ENCODE measurements at places on chromosomes 5 and 9.
A peak's percentile ranks its signal among the peaks of the same experiment; 100 is the strongest.

- DNase-seq, result no peak
Observed at GRCh38 chr9:88303721-88304451, 84.4 kb upstream of the SPIN1 start.

GRCh38 chr5:20335978-20336377, 348.0 kb upstream of the CDH18 start:
- no peak for DNase-seq

GRCh38 chr5:88480801-88481499, 212.3 kb upstream of the TMEM161B start:
- no peak for DNase-seq

DNA sequence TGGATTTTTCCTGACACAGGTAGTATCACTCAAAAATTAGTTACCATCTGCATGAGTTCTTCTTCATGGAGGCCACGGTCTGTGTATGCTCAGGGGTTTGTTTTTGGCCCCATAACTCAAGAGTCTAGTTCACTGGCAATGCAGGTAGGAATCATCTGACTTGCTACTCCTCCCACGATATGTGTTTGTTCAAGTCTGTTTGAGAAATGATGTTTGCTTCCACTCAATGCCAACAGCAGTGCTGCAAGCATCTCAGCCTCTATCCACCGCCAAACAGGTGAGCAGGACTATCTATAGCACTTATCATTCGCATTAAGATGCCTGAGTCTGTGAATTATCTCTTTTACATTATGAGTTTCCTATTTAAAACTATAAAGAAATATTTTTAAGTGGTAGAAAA, 264.8 kb upstream of the PTGER4 start:
- no peak for DNase-seq

DNA sequence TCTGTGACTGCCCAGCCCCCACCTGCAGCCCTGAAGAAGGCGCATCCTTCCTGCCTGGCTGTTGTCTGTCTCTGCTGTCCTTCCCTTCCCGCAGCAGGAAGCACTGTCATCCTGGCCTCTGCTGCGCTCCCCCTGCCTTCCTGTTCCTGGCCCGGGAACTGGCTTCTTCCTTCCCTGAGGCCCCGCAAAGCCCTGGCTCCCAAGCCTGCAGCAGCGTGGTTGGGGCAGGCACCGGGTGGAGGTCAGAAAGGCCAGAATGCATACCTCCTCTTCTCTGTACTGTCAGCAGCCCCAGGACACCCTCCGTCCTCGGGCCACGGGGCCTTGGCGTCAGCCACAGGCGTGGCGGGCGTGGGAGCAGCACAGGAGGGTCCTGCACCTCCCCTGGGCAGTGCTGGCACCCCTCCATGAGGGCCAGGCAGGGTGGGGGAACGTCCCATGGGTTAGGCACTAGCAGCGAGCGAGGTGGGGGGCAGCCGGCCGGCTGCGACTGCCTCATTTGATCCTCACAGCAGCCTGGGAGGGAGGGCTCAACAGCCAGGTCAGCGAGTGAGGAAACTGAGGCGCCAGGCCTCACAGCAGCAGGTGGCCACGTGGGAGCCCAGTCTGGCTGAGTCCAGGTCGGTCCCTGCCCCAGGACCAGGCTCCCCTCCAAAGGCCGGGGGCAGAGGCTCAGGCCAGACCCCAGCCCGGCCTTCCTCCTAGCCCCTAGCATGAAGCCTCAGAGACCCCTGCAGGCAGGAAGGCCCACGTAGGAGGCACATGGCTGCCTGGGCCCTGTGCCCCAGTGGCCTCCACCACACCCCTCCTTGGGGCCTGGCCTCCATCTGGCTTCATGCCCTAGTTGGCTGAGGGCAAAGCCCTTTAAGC, 9.4 kb downstream of the FLT4 start:
- DNase-seq, result peak; percentile 70

- DNase-seq, result no peak
Observed at GRCh38 chr9:96884443-96884842, 30.1 kb upstream of the ZNF782 start.

- DNase-seq, result no peak
Observed at GRCh38 chr9:80127920-80128319, 556.2 kb downstream of the TLE4 start.

DNA sequence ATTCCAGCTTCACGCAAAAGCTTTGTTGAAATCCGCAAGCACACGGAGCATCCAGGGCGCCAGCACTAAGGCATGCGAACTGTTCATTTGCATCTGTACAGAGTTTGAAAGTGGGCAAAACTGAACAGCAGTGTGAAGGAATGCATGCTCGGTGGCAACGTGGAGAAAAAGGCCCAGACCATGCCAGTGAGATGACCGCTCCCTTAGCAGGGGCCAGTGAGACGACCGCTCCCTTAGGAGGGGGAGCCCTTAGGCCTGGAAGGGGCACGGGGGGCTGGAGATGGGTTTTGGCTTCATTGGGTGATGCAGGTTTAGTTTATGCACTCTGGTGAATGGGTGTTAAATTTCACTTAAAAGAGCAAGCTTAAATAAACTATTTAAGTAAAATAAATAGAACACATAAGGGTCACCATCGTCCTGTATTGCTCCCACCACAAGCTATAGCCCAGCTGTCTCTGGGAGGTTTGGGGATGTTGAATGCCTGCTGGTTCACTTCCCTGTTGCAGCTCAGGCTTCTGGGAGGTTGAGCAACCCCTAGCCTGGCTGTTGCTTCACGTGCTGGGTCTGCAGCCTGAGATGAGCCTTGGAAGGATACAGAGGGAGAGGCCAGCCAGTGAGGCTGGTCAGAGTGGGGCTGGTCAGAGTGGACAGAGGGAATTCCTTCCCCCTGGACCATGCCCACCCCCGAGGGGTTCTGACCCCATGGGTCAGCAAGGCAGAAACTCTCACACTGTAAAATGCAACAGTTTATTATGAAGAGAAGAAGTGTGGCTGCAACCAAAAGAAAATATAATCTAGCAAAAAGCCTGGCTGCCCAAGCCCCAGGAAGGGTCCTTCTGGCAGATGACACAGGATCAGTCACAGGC, 4.6 kb upstream of the FCN1 start:
- peak; percentile 52 for DNase-seq

DNA sequence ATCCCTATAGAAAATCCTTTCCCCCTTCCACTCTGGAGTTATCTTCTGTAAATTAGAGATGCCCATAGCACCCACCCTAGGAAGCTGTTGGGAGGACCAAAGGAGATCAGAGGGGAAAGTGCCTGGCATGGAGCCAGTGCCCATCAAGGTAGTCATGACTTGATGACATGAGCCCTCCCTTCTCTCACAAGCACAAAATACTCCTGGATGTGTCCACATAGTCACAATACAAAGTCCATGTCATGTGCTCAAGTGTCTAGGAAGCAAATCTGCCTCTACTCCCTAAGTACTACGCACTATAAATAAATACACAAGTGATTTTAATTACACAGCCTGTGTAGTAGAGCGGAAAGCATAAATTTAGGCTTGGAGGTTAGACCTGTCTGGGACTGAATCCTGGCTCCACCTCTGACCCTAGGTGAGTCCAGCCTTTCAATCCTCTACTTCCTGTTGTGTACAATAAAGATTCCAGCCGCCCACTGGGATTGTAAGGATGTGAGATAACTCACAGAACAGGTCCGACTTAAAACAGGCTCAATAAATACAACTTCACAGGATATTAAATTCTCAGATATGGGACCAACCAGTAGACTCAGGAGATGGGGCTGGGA, 30.6 kb downstream of the TTC39B start:
- no peak for DNase-seq

GRCh38 chr9:86178503-86178902, 79.1 kb upstream of the GOLM1 start:
- DNase-seq, result no peak

DNA sequence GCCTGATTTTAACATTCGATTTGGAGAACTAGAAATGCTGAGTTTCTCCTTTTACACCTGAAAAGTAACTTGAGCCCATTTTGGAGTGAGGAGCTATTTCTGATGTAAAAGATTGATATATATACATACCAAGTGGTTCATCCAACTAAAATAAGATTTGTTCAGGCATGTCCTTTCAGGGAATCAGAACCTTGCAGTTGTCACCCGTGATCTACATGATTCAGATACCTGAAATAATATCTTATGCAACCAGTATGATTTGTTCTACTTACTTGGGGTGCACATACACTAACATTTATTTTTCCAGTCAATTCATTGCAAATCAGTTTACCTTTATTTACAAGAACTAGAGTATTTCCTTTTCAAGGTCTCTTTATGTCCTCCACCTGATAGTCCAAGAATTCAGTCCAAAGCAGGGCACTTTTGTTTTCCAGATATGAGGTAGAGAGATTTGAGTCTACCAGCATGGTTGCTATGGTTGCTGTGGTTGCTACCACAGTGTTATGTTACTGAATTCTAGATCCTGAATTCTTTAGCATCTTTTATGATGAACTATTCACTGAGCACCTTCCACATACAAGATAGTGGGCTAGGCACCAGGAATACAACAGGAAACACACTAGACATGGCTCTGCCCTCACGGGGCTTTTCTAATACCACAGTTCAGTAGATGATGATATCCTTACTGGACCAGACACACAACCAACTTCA, 49.3 kb downstream of the CCL28 start:
- DNase-seq, result no peak

DNA sequence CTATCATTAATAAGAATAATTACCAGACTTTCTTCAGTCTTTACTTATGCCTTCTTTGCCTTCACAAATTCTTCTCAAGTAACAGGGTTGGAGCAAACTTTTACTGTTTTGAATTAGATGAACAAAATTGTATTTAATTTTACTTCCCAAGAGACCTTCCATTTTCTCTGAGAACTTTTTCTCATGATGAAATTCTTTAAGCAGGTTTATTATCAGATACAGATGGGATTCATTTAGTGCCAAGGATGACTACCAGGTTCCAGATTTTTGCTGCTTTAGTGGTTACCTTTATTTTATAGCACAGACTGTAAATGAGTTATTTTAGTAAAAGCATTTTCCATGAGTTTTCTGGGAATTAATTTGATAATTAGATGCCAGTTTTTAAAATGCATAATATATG, 125.1 kb downstream of the GDNF start:
- DNase-seq, result no peak

GRCh38 chr5:158658446-158659230, 441.1 kb downstream of the EBF1 start:
- DNase-seq, result no peak

DNA sequence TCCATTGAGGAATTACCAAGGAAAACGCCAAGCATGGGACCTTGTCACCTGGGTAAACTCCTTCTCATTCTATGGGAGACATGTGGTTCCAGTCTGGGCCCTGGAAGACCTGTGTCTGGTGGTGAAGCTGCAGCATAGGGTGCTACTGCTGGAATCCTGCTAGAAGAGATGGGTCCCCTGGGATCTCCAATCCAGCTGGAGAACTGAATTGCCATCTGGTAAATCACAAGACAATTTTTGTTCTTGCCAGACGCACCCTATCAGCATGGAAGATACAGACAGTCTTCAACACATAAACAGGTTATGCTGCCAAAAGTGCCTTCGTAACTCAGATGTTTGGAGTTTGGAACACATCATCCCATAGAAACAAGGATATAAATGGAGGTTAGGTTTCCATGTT, 424.0 kb upstream of the BRINP1 start:
- no peak for DNase-seq

DNA sequence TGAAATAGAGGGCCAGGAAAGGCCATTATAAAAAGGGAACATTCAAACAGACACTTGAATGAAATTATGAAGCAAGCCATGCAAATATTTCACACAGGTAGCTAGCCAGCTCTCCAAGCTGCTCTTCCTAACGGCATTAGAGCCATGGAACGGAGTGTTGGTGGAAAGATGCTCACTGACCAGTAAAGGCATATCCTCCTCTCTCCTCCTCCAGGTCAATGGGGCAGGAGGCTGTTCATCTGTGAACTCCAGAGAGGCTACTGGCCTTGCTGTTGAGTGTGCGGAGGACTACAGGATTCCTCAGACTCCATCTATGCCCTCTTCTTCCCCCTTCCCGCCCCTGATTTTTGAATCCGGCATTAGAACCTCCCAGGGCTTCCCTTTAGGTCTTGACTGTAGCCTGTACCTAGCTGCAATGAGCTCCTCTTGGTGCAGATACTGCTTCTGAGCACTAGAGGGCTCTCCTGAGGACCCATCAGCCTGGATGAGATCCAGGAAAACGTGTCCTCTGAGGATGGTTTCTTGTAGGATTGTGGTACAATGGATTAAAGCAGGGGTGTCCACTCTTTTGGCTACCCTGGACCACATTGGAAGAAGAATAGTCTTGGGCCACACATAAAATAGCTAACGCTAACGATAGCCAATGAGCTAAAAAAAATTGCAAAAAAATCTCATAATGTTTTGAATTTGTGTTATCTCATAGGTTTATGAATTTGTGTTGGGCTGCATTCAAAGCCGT, 162.2 kb downstream of the SREK1 start:
- peak; percentile 53 for DNase-seq

DNA sequence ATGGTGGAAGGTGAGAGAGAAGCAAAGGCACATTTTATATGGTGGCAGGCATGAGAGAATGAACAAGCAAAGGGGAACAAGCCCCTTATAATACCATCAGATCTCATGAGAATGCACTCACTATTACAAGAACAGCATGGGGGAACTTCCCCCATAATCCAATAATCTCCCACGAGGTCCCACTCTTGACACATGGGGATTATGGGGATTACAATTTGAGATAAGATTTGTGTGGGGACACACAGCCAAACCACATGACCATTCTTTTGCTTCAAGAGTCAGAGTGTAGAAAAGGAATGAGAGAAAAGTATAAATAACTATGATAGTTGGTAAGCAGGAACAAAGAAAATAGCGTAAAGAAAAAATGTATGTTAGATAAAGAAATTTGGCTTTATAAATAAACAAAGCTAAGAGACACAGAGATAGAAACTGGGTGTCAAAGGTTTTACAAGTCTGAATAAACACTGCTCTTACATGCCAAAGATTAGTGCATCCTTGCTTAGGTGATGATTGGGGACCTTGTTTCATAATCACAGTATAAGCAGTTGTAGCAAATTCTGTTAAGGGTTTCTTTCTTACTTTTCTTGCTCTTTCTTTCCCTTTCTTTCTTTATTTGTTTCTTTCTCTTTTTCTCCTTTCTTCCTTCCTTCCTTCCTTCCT, 91.9 kb upstream of the PAPPA start:
- DNase-seq, result no peak

DNA sequence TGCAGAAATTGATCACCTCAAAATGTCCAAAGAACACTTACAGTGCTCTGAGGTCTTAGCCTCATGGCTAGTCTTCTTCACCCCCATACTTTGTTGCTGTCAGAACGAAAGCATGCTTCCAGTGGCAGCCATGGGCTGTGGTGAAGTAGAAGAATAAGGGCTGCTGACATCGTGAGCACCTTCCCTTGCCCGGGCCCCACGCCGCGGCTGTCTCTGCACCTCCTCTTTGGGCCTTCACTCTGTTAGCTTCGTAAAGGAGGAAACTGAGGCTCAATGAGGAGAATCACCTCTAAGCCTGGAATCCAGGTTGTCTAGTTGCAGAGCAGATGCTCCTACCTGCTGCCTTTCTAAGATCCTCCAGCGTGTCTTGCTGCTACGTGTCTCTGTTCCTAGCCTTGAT, 139.5 kb upstream of the SLC28A3 start:
- DNase-seq, result no peak

DNA sequence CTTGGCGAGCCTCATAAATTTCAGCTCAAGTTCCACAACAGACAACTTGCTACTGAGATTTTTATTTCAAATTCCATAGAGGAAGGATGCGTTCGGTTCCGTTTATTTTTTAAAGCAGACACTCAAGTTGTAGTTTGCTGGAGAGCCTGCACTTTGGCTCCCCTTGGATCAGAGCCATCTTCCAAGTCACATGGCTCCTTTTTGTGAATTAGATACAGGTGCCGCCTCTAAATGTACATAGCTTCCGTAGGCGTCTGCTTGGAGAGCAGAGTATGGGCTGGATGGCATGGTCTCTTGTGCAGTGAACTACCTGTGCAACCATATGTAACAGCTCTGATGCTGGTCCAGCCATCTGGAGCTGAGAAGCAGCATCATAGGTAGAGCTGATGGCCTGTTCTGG, 73.9 kb upstream of the WWC1 start:
- DNase-seq, result no peak

- DNase-seq, result peak; percentile 61
Observed at GRCh38 chr9:107734256-107735013, 244.9 kb upstream of the KLF4 start.
